ENCODE measurements at places on chromosomes 4 and X.

DNA sequence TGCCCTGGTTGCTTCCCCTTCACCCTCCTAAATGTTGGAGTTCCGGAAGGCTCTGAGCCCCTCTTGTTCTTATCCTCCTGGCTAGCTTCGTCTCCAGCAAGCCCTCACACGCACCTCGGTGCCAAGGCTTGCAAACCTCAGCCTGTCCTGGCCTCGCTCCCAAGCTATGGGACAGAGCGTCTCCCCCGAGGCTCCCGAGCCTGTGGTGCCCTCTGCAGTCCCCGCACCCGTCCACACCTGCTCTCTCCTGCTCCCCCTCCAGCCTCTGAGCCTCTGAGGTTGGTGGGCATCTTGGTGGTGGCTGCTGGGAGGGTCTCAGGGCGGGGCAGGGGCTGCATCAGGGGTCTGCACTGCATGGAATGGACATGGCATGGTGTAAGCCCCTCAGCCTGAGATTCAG lies 63.2 kb downstream of the TRMT44 start:
- no peak for DNase-seq

DNA sequence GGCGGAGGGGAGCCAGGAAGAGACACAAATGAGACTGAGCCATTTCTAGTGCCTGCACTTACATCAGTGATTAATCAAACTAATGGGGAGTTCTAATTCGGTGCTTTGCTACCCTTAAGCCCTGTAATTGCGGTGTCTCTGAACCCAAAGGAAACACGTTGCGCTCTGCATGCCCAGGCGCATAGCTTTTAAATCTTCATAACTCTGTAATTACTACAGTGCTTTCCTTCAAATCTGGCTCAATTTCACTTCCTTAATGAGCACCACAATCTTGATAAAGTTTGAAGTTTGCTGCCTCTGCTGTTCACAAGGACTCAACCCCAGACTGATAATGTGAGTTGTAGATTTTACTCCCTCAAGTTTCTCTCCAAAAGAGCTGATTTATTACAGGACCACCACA lies 5.7 kb upstream of the NHS start:
- DNase-seq = no peak

GRCh38 chr4:186200516-186200915 lies 9.1 kb downstream of the CYP4V2 start:
- no peak for DNase-seq

GRCh38 chr4:115332078-115332477 lies 218.7 kb upstream of the NDST4 start:
- DNase-seq = no peak

DNA sequence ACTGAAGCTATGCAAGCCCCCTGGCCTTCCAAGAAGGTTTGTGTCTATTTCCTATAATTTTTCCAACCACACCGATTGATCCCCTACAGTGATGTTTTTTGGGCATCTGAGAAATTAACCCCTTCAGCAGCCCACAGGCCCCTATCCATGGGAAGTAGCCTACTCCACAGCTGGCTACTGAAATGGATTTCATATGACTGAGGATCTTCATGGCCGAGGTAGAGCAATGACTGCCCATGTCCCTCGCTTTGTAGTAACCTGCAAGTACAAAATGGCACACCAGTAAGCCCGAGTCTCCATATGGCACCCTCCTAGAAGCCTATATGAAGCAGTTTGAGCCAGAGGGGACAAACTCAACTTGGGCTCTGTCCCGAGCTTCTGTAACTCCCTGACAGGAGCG lies 36.8 kb downstream of the MAP9 start:
- no peak for DNase-seq

DNA sequence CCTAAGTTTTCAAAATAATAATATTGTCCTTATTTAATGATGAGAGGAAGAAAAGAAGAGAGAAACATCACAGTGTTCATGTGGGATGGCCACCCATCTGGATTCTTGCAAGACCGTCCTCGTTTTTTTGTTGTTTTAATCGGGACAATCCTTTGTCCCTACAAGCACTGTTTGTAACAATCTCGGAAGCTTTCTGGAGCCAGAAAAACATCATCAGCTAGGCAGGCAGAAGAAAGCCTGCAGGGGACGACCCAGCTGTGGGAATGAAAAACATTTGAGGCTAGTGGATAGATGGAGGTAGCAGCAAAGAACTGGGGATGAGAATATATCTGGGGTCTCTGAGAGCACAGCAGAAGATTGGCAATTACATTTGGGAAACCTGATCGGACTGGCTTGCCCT lies 105.6 kb downstream of the DKK2 start:
- no peak for DNase-seq

- DNase-seq = no peak
These were observed 648 bp upstream of the SCD5 start for GRCh38 chr4:82799006-82799881.

DNA sequence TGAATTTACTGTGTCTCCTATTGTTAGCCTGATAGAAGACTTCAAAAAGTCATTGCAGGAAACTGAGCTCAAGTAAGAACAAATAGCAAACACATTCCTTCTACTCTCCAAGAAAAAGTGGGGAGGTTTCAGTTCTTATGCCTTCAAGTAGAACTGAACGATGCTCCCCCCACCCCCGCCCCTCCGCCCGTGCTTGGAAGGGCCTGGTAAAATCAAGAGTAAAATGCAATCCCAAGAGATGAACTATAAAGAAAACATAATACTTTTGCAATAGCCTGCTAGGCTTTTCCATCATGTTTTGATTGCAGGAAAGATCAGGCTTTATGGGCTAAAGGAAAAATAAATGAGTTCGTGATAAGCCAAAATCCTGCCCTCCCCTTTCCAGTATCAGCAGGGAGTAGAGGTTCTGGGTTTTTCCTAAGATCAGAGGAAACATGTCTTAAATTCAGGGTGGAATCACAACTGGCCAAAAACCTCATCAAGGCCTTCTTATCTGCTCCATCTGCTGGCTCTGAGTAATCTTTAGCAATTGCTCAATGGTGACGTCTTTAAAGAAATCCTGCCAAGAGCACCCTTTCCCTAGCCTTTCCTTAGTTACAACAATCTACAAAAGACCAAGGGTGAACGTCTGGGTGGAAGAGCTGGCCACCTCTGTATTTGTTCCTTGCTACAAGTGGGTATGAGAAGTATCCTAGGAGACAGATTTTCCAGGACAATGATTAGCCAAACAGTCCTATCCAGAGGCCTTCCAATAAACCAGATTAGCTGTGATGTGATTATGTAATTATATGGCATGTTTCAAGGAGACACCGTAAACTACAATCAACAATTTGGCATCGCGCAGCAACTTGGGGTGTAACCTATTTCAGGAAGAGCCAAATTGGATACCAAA lies 66.3 kb upstream of the FAM9C start:
- DNase-seq = no peak

- DNase-seq = no peak
These were observed 47.7 kb downstream of the TIGD2 start for GRCh38 chr4:89158884-89159503.

GRCh38 chr4:5631352-5632065 lies 76.8 kb downstream of the EVC2 start:
- no peak for DNase-seq

- no peak for DNase-seq
These were observed 66.4 kb upstream of the HHIP start for GRCh38 chr4:144579411-144580030.

GRCh38 chrX:137945470-137945869 lies 379.5 kb downstream of the ZIC3 start:
- DNase-seq = no peak

DNA sequence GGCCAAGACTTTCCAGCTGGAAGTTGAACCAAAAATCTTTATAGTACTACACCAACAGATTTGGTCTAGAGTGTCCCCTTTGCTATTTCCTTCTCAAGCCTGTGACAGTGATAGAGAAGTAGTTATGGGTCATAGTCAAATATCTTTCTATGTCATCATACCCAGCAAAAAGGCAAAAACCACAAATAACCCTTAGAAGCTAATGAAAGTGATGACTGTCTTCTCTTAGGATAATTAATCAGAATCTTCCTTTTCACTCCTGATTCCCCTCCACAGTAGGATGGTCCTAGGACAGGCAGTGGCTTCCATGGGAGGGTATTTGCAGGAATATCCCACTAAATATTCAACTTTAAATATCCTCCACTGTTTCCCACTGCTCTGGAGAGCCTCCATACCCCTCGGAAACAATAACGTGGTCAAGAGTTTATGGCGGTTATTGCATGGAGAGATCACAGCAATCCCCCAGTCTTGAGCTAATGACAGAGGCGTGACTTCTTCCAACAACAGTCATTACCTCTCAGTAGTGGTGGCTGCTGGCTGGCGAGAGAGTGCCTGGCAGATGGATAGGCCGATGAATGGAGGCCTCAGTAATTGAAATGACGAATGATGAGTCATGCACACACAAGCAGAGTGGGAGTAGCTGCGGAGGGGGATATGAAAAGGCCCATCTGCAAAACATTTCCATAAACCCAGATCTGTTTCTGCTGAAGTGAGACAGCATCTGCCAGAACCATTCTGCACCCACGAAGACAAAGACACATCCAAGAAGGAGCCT lies 154.9 kb downstream of the STK32B start:
- DNase-seq = no peak

DNA sequence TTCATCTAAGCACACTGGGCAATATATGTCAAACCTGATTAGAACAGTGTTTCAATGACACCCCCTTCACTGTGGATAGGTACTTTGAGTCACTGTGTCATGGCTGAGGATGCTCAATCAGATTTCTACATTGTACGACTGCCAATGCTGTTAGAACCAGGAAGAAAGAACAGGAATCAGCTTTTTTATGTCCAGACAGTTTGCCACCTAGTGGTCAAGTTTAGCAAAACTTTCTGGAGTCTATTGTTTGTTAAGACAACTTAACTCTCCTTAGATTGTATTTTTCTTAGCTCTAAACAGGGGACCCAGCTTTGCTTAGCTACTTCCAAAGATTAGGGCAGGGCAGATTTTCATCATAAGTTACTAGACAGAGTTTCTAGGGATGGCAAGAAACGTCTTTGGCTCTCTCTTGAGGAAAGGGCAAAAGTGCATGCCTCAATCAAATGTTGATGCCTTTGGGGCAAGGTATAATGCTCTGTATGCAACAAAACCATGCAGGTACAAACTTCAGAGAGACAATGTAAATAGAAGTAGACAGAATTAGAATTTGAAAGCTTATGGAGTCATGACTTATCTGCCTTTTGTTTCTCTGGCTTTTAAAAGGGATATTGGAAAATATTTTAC lies 40.5 kb upstream of the BMP3 start:
- no peak for DNase-seq

- no peak for DNase-seq
These were observed 71.4 kb downstream of the CLDN34 start for GRCh38 chrX:10038585-10038984.

GRCh38 chrX:19739683-19740082 lies 147.7 kb downstream of the SH3KBP1 start:
- DNase-seq = no peak

- no peak for DNase-seq
These were observed 149.5 kb downstream of the PPP1R2C start for GRCh38 chrX:42628471-42628870.

DNA sequence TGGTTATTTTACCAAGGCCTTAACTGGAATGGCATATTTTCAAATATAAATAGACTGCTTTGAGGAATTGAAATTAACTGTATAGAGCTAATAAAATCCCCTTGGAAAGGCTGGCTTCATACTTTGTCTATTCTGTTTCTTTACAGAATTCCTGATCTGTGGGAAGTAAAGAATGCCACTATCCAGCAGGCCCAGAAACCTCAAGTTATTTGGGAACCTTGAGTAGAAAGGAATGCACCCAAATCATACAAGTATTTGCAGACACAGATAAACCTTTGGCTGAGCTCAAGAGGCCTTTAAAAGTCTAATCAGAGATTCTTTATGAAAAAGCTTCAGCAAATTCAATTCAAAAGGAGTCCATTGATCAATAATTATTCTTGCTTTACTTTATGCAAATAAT lies 975.7 kb upstream of the PABPC4L start:
- DNase-seq = no peak

DNA sequence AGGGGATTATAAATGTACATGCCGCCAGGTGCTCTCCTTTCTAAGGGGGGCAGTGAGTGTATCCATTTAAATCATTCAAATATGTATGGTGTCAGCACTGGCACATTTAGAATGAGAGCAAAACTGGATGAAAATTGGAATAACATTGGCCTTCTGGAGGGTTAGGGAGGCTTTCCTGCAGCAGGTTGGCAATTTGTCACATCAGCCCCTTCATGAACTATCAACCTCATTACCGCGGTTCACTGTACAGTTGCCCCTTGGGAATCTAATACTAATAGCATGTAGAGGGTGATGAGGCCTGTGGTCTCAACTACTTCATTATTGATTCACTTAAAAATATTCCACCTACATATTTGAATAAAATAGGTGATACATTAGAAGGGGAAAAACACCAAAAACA lies 117.9 kb downstream of the PDHA2 start:
- no peak for DNase-seq

DNA sequence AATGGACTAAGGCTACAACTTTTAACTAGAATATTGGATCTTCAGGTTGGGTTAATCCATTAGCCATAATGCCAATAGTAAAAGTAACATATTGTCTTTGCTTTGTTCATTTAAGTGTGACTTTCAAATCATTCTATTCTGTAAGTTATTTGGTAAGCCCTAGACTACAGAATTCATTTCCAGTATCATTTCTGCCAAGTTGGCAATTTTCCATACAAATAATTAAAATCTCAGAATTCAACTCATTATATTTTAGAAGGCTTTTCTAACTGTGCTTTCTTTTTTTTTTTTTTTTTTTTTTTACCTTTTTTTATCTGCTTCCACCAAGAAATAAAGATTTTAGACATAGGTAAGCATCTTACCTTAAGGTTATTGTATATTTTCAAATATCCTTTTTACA lies 173.4 kb downstream of the DCTD start:
- no peak for DNase-seq

- no peak for DNase-seq
These were observed 94.6 kb downstream of the SORBS2 start for GRCh38 chr4:185717377-185717741.

DNA sequence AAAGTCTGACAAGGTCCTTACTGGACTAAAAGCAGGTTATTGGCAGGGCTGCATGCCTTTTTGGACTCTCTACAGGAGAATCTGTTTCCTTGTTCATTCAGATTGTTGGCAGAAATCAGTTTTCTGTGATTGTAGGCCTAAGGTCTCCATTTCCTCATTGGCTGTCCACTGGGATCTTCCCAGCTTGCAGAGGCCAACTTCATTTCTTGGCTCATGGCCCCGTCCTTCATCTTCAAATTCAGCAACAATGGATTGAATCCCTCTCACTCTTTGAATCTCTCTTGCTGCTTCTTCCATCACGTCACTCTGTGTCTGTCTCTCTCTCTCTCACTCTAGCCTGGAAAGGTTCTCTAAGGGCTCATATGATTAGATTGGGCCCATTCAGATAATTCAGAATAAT lies 14.9 kb upstream of the GLUD2 start:
- DNase-seq = no peak

- no peak for DNase-seq
These were observed 51.2 kb upstream of the EDA start for GRCh38 chrX:69564665-69565064.

- DNase-seq = no peak
These were observed 61.7 kb downstream of the HADH start for GRCh38 chr4:108051343-108051742.
